Muscle of arm (tissue), 14 donors: ENCODE measurements at places on chromosomes 1 and 21. TPM values are rescaled to one million over a fixed set of nuclear protein-coding genes. Genes with fewer than 3 reads are reported as not detected.

The SPRR2G gene
- polyA plus RNA-seq, result not detected

The TNFRSF1B gene
- polyA plus RNA-seq, result 9.5 TPM

The FH gene
- polyA plus RNA-seq, result 86.7 TPM

- no peak for DNase-seq
Observed at GRCh38 chr1:207440626-207441025, 13.5 kb upstream of the CR2 start.

DNA sequence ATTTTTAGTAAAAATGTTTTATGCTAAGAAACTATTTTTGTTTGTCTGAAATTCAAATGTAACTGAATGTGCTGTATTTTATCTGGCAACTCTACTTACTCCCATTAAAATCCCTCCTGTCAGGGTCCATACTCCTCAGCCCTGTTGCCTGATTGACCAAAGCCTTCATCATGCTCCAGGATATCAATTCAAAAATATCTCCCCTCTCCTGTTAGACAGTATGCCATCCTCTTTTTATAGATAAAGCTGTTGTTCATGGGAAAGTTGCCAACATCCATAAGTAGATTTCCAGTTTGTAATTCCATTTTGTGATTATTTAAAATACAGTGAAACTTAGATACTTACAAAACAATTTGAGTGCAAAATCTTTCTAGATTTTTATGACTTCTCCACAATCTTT lies 65.7 kb downstream of the DTL start:
- no peak for DNase-seq
